ENCODE measurements at places on chromosomes 3 and 15.

- no peak for DNase-seq
Observed at GRCh38 chr3:33777996-33778395, 20.4 kb upstream of the PDCD6IP start.

DNA sequence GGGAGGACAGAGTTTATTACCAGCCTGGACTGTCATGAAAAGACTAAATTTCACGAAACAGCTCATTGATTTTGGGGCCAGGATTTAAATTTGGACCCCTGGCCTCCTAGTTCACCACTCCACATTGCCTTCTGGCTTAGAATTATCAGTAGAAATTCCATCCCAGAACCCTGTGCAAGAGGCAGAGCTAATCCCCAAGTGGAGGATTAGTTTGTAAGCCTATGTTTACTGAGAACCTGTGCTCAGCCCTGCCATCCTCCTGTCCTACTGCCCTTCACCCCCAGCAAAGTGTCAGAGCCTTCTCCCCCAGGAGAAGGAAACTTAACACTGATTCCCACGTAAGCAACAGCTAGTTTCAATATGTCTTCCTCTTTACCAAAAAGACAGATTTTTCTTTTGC, 99.4 kb downstream of the SST start:
- no peak for DNase-seq

- no peak for DNase-seq
Observed at GRCh38 chr3:129341331-129342141, 62.9 kb downstream of the HMCES start.

- DNase-seq = peak; percentile 8
Observed at GRCh38 chr15:68586274-68586961, 7.6 kb downstream of the CORO2B start.

DNA sequence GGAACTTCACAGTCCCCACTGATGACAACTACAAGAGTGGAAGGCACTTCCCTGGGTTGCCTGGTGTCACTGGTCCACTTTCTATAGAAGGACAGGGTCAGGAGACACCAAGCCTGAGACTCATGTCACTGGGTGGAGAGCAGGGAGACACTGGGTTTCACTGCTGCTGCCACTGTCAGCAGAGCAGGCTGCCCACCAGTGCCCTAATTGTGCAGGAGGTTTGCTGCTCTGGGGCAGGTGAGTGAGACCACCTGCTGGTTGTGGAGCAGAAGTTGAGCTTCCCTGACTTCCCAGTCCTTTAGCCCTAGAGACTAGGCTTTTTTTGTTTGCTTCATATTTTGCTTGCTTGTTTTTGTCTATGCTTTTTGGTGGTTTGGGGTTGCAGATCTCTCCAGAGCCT, 528.4 kb upstream of the RGMA start:
- no peak for DNase-seq

DNA sequence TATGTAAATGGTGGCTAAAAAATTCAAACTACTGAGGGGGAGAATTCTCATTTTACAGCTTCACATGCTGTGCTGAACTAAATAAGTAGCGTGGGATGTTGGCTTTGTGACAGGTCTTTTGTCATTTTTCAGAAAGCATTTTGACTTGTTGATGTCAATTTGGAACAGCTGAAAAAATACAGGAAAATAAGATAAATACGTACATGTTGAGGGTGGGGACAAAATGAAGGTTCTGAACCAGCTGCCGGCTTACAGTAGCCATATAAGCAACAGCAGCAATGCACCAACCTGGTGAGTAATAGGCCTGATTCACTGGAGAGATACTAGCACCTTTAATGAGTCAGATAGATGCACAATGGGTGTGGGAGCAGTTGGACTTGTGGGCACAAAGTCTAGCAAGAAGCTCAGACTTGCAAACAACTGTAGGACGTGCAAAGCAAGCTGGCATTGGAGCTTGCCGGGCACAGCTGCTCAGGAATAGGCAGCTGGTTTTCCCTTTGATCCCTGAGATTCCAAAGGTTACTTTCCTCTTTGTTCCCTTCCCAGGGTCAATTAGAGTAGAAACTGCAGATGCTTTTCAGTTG, 12.9 kb downstream of the B3GNT5 start:
- DNase-seq = peak; percentile 49

- DNase-seq = no peak
Observed at GRCh38 chr3:14222900-14223594, 44.4 kb downstream of the LSM3 start.

DNA sequence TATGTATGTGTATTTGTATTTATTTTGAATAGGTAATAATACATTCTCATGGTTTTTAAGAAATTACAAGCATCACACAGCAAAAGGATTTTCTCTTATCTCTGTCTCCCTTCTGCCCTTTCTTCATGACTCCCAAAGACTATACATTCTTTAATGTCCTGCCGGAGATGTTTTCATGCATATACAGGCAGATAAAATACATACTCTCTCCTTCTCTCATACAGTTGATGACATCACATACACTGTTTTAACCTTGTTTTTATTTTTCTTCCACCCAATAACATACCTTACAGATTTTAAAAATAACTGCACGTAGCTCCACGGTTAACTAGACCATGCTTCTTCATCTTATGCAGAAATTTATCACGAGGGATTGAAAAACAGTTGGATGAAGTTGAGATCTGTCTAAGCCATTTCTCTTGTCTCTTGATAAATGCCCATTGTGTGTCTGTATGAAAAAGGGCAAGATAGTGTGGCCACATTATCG, 249.8 kb downstream of the EDEM1 start:
- no peak for DNase-seq

DNA sequence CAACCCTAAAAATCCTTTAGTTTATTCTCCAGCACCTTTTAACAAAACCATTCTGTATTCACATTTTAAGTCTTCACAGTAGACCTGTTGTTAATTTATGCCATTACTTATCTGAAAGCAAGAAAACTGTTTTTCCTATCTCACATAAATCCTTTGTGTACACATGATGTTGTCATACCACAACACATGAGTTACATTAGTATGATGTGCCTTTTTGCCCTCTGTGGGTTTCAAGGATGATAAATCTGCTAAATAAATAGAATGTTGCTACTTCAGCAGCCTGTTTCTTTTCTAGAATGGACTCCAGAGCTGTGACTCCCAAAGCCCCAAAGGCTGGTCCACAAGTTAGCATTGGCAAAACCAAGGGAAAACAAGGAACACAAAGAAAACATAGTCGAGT, 151.6 kb downstream of the SERPINI1 start:
- DNase-seq = no peak

Data from activated CD4-positive, alpha-beta T cell treated with anti-CD3 and anti-CD28 coated beads, Interleukin-2, amount 50 U/mL, for 48 hours (primary cell).